Hematopoietic multipotent progenitor cell treated with erythropoietin and hydrocortisone succinate and interleukin-3 and kit ligand, for 6 days (in vitro differentiated cells): ENCODE measurements at places on chromosomes 7 and 10.

DNA sequence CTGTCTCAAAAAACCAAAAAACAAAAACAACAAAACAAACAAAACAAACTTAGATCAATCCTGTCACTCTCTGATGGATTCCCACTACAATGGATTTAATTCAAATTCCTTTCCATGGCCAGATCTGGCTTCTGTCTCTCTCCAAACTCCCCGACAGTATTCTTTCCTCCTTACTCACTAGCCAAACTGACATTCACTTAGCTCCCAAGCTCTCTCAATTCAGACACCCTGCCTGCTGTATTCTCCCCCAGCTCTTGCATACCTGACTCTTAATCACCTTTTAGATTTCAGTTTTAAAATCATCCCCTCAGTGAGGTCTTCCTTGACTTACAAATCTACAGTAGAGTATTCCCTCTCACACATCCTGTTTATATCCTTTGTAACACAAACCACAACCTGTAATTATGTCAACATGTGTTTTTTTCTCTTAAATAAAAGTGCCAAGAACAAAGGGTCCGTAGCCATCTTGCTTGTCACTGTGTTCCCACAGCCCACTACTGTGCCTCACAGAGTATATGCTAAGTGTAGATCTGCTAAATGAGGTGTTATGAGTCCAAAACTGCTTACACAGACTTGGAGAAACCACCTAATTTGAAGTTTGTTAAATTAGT lies 14.4 kb downstream of the HERPUD2 start:
- no peak for DNase-seq

GRCh38 chr10:125231813-125232475 lies 71.6 kb upstream of the CTBP2 start:
- DNase-seq, result no peak

DNA sequence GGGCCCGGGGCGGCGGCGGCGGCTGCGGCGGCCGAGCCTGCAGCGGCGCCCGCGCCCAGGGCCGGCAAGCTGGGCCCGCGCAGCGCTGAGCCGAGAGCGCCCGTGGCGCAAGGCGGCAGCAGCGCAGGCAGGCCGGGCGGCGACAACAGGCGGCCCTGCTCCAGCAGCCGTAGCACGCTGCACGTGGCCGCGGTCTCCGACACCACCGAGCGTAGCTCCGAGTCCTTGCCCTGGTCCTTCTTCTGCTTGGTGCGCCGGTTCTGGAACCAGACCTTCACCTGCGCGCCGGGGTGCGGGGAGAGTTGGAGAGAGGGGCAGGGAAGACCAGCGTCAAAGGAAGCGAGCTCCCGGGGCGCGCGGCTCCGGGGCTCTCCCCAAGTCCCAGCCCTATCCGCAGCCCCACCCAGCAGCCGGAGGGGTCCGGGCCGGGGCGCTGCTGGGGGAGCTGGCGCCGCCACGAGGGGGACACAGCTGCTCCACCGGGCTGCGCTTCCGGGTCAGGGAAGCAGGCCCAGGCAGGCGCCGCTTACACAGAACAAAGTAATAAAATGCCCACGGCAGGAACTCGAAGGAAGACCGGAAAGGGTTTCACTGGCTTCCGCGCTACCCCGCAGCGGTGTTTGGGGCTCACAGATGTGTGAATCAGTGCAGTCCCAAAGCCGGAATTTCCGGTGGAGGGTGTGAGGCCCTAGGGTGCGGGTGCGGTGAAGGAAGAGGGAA lies 3.6 kb downstream of the VAX1 start:
- no peak for DNase-seq

- DNase-seq, result no peak
Observed at GRCh38 chr10:16957038-16957437, 139.8 kb upstream of the RSU1 start.

DNA sequence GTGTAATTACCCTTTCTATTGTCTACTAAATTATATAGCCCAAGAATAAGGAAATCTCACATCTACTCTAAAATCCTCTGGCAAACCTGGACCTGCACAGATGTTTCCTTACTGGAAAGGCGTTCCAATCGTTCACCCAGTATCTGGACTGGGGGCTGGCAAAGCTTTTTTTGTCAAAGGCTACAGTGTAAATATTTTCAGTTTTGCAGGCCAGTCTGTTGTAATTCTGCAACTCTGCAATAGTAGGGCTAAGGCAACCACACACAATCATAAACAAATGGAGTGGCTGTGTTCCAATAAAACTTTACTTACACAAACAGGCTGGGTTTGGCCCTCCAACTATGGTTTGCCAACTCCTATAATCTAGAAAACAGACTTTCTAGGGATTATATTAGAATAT lies 56.2 kb downstream of the GLI3 start:
- DNase-seq, result no peak

DNA sequence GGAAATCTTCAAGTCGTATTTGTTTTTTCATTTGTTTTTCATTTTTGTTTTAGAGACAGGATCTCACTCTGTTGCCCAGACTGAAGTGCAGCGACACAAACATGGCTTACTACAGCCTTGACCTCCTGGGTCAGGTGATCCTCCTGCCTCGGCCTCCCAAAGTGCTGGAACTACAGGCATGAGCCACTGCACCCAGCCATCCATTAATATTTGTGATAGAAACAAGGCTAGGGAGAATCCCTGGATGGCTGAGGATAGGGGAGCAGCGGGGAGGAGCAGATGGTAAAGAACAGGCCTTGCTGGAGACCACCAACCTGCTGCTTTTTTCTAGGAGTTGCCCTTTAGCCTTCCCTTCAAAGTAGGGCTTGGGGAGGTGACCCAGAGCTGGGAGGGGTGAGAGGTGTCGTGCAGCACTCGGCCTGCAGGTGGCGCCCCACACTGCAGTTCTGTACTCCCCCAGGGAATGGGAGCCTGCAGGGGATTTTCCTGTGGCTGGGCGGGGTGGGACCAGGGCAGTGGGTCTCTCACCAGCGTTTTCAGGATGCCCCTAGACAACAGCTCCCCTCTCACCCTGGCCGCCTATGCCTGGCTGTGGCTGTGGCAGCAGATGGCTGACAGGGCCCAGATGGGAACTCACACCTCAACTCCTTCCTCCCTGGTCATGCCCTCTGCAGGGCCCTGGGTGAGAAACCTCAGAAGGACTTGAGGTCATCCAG lies 12.6 kb upstream of the CDH23 start:
- DNase-seq, result peak; percentile 73

DNA sequence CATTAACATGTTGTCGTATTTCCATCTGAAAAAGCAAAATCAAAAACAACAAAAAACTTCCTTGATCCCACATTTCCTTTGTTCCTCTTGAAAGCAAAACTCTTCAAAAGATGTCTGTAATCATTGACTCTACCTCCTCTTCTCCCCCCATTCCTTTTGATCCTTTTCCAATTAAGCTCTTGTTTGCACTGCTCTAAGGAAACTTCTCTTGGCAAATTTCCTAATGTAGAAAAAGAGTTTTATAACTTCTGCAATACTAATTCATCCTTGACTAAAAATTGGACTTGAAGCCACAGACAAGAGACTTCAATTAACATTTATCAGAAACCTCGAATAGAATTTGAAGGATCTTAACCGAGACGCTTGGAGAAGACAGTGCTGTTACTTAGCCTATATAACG lies 317.1 kb upstream of the SEMA3C start:
- no peak for DNase-seq

- DNase-seq, result no peak
Observed at GRCh38 chr10:12165036-12165435, 30.7 kb downstream of the NUDT5 start.

DNA sequence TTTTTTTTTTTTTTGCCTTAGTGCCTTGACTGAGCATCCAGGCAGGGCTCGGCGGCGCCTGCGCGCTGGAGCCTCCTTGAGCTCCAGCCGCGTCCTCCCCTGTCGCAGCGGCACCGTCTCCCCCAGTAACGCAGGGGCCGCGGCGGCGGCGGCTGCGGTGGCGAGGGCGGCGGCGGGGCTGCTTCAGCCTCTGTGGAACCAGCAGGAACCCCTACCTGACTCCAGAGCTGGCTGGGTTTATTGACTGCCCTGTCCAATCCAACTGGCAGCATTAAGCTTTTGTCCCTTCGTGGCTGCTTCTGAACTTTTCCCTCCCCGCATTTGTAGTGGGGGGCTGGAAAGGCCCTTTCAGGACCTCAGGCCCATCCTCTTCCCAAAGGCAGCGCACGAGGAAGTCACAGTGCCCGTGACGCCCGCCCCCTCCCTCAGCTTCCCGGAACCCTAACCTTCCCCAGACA lies at the start of gene GPR85:
Gene GPR85, minus strand, starts transcription at position 397 of the 458 bp plus-strand sequence. CDS start 2,106 bp downstream, outside the sequence.
- DNase-seq, result peak; percentile 63

GRCh38 chr10:89122433-89123051 lies 84.6 kb downstream of the CH25H start:
- peak; percentile 12 for DNase-seq

DNA sequence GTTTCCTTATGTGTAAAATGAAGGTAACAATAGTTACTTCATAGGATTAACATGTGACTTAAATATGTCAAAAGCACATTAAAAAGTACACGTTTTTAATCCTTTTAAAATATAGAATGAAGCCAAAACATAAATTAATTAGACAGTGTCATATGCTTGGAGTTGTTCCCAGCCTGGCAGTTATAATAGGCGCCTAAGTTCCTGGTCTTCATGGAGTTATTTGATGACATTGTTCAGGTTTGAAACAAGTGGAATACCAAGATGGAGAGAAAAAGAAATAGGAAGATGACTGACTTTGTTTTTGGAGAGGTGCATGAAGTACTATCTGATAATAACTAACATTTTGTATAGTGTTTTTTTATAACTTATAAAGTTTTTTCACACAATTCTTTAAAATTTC lies 67.3 kb downstream of the ZNRF2 start:
- DNase-seq, result peak; percentile 24

DNA sequence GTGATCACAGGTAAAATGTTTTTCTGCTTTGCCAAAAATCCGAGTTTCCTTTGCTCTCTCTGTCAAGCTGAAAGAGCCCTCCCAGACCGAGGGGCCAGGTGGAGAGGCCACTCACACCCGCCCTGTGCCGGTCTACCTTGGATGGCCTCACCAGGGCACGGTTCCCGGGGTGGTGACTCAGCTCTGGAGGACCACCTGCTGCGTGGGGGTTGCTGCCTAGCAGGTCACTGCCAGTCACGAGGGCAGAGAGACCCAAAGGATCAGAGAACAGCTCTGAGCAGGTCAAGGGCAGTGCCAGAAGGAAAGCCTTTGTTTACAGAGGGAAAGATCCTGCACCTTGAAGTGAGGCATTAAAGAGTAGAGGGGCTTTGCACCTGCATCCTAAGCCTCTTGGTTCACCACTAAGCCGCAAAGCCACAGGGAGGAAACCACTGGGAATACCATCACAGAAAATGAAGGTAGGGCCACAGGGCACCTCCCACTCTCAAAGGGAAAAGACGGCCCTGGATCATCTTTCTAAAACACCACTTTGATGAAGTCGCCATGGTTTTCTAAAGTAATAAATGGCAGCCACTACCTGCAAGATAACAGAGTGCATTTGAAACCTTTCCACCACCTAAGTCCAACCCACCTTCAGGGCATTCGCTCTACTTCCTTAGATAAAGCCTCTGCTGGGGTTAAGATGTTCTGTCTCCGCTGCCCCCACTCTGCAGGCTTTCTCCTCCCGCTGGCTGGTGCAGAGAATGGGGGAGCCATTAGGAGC lies 160.3 kb upstream of the KLF14 start:
- DNase-seq, result no peak

DNA sequence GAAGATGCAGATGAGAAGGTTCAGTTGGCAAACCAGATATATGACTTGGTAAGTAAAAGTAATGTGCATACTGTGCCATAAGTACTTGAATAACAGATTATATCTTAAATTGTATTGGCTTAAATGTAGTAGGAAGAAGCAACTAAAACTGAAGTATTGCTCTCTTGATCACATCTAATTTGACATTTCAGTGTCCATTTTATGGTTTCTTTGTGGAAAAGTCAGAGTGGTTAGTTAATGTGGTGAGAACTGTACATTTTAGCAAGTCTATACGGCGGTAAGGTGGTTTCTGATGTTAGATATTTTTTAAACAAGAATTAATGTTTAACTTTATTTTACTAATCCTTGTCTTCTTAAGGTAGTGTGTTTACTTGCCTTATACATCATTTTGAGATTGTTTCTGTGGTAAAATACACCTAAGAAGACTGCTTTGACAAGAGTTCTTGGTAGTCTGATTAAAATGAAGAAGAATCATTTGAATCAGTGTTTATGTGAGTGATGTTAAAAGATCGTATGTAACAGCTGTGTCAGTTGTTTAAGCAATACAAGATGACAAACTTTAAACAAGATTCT lies 5.1 kb downstream of the ING3 start:
- DNase-seq, result no peak

DNA sequence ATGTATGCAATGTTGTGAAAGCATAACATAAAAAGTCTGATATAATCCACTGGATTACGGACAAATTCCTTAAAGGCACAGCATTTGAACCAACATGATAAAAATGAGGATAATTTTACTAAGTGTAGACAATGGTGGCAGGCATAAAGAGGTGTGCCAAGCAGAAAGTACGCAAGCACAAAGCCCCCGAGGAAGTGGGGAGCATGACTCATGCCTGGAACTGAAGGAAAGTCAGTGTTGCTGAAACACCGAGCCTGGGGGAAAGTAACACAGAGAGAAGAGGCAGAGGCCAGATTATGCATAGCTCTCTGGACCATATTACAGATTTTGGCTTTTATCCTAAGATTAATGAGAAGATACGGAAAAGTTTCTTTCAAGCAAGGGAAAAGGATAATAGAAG lies 490.0 kb upstream of the PHF14 start:
- DNase-seq, result no peak

DNA sequence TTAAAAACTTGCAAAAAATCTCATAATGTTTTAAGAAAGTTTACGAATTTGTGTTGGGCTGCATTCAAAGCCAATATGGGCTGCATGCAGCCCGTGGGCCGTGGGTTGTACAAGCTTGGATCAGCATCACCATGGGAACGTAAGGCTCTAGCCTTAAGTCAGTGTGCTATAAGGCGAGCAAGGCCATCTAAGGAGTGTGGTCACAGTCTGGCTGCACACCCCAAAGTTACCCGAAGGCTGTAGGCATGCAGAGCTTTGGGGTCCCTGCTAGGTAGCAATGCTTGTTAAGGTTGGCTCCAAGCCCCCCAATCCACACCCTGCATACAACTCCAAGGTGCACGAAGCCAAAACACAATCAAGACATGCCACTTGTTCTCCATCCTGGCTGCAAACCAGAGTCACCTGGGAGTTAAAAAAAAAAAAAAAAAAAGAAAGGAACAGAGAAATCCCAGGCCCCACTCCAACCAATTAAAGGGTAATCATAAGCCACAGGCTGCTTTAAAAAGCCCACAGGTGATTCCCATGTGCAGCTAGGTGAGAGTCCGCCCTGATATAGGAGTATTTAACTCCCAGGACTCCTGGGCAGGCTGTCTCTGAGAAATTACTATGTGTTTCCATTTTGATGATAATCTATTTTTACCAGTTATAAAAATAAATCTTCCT lies 8.5 kb upstream of the PNLIPRP2 start:
- no peak for DNase-seq

GRCh38 chr10:43123361-43124093 lies 14.7 kb upstream of the CSGALNACT2 start:
- no peak for DNase-seq

DNA sequence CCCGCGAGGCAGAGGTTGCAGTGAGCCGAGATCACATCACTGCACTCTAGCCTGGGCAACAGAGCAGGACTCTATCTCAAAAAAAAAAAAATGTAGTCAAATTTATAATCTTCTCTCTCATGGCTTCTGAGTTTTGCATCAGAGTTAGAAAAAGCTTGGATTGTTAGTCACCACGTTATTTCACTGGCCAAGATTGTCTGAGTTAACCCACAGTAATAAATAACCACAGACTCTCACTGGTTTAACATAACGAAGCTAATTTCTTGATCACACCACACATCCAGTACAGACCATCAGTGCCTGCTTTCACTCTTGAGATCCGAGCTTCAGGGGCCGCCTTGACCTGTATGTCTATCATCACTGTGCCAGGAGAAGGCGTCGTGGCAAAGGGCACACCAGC lies 116.8 kb upstream of the JCAD start:
- DNase-seq, result no peak
